CD4-positive, alpha-beta T cell treated with Interleukin-4 for 1 hour (primary cell): ENCODE measurements at places on chromosomes 5 and 9.

DNA sequence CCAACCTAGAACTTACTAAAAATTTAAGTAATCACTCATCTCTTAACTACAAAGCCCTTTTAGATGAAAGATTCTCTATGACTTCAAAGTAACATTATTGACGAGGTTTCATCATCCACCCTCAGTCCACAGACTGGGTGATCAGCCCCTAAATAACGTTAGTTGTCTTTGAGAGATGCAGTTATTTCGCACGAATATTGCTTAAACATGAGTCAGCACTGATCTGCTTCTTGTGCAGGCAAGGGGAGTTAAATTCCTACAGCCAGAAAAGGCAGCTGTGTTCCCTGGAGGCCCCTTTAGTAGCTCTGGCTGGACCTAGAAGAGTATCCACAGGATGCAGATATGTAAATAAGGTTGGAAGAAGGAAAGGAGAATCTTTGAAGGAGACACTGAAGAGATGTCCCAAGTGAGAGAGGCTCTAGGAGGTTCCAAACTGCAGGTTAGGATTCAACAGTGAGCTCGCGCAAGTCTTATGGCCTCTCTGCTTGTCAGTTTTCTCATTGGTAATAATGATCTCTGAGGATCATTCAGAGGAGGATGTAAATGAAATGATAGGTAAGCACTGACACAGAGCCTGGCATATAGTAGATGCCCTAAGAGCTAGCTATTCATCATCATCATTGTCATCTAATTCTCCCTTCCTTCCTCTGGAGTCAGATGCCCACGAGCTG is 122.2 kb upstream of the MAN2A1 start:
- no peak for DNase-seq

- no peak for DNase-seq
These were observed 46.0 kb upstream of the CDKN2B start for GRCh38 chr9:22055090-22055489.

DNA sequence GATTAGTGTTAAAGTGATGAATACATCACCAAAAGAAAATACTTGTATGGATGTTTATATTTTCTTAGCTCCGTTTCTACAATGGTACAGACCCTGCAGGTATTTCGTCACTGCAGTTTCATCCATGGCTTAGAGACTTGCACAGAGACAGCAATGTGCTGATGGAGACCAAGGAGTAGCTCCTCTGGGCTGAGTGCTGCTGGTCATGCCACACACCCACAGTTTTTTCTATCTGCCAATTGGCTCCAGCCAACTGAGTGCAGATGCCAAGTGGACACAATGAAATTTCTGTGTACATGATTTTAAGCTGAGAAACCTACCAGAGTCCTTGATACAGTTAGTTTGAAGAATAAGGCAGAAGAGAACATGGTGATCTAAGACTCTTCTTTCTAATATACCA is 145.9 kb upstream of the ADCY2 start:
- no peak for DNase-seq

- peak; percentile 38 for DNase-seq
These were observed 88.5 kb downstream of the SUSD1 start for GRCh38 chr9:112086627-112087026.

- DNase-seq = peak; percentile 8
These were observed 38.9 kb downstream of the BICD2 start for GRCh38 chr9:92725766-92726165.

GRCh38 chr9:71250581-71250980 is 129.2 kb upstream of the TRPM3 start:
- DNase-seq = no peak

GRCh38 chr5:161410640-161411039 is 135.9 kb downstream of the GABRB2 start:
- DNase-seq = no peak

DNA sequence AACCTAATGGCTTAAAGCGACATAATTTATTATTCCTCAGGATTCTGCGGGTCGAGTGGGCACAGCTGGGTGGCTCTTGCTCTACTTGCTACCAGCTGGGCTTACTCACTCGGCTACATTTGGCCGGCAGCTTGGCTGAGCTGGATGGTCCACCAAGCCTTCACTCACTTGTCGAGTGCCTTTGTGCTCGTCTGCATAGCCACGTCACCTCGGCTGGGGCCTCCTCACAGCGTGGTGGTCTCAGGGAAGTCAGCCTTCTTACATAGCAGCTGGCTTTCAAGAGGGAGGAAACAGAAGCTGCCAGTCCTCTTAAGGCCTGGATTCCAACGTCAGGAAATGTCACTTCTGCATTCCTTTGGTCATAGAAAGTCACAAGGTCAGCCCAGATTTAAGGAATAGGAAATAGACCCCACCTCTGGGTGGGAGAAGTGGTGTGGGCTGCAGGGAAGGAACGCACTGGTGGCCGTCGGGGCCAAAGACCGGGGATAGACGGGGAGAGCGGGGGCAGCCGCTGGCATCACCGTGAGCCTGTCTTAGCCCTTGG is 75.1 kb upstream of the RUFY1 start:
- DNase-seq = no peak

- no peak for DNase-seq
These were observed 8.6 kb upstream of the PSAT1 start for GRCh38 chr9:78288214-78288892.

DNA sequence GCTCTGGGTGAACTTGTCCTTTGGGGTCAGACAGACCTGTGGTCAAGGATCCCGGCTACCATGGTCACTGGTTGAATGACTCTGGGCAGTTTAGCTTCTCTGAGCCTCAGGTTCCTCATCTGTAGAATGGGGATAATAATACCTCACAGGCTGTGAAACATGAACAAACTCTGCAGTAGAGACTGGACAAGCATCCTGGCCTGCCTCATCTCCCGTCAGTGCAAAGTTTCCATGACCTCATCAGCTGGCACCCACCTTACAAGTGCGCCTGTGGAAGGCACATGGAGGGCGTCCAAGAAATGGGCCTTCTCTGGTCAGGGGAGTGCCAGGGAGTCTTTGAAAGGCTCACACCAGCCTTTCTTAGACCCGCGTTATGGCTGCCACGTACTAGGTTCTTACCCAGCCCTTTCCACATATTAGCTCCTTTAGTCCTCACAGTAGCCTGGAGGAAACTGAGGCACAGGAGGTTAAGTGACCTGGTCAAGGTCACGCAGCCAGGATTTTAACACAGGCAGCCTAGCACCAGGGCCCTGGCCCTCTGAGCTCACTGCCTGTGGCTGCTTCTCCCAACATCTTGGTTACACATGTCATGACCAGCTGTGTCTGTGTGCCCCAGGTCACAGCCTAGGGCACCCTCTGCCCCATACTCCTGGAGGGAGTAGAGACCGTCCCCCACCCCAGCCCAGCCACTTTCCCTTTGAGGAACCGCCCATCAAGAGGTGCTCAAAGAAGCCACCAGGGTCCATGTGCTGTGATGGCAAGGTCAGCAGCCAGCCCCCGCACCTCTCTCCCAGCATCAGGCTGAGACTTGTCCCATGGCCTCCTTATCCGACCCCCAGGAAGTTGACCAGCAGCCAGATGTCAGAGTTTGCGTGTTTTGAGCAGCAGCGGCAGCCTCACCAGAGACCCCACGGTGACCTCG is 39.4 kb upstream of the RPL26L1 start:
- no peak for DNase-seq

DNA sequence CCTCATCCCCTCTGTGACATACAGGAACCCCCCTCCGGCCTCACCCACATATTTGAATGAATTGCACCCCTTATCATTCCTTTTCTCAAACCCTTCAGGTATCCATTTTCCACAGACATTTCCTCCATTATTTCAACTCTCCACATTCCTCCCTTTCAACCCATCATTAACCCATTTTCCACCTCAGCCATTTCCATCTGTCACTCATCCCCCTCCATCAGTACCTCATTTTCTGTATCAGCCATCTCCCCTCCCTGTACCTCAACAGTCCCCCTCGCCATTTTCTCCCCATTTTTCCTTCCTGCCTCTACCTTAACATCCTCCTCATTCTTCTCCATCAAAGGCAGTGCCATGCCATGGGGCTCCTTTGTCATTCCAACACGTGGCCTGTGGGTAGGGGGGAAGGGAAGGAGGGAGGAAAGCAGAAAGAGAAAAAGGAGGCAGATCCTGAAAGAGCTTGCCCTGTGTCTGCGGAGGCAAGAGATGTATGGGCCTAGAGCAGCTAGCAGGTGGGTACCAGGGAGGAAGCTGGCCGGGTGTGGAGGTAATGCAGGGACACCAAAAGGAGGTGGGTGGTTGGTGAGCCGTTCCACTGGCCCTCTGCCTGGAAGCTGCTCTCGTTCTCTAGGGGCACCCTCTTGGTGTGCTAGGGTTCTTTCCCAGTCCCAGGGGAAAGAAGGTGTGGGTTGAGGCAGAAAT is 1.5 kb downstream of the DNAJB5 start:
- DNase-seq = no peak

DNA sequence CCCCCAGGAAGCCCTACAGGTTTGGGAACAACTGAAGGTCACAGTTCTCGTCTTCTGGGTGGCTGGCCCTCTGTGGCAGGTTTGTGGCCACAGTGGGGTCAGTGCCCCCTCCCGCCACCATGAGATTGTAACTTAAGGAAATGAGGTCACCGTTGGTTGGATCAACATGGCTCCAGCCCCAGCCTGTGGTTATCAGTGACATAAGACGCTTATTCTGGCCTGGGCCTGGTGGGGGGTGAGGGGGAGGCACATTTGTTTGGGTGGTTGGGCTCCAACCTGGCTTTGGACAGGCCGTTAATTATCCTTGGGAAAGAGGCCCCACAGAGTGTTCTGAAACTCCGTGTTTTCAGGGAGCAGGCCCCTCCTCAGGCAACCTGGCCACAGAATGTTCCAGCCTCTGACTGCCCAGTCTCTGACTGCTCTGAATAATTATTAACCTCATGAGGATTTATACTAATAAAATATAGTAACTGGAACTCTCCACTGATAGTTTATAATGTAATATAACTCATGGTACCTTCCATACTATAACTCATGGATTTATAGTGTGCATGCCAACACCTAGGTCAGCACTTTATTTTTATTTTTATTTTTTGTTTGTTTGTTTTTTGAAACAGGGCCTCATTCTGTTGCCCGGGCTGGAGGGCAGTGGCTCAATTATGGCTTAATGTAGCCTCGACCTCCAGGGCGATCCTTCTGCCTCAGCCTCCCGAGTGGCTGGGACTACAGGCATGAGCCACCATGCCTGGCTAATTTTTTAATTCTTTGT is 58.0 kb upstream of the RPL26L1 start:
- no peak for DNase-seq

GRCh38 chr5:136033234-136033633 is 4.4 kb downstream of the TGFBI start:
- no peak for DNase-seq

DNA sequence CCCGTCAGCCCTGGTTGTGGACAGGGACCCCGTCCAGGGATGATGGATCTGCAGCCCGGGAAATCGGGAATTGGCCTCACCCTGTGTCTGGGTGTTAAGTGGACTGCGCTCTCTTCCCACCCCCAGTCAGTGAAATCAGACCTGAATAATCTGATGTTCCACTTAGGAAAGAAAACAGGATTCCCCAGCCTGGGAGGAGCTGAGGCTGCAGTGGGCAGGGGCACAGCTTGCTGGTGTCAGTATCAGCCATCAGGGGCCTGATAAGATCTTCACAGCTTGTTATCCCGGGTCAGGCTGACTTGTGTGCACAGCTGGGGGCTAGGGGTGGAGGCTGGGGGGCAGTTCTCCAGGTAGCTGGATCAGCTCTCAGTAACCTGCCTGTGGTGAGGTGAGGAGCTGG is 29.1 kb downstream of the LMX1B start:
- no peak for DNase-seq

GRCh38 chr9:128523199-128523925 is 18.8 kb downstream of the GLE1 start:
- DNase-seq = no peak

DNA sequence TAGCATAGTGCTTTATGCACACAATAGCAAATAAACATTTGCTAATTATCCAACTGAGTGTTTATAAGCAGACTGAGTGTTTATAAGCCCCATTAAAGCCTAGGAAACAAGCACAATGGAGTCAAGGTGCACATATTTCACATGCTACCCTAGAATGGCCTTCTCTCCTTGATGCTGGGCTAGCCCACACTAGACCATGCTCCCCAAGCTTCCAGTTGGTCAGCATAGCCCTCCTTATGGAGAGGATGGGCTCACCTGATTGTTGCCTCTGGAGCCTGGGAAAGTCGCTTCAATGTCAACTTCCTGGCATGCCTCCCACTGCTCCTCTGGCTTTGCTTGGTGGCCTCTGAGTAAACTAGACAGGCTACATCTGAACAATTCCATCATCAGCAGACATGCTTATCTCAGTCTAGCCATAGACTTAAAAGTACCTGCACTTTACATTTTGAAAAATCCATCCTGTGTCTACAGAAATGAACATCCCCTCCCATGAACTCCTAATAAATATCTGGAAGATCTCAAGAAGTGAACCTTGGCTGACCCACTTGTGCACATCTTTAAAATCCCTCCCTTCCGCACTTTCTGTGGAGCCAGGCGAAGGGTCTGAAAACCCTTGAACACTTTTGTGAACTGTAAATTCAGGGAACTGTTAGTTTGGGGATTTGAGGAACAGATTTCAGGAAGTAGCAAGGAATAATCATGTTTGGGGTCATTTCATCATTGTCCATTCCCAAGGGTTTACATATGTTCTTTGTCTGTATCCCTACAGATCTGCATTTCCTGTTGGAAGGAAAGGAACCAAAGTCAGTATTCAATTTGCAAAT is 486.6 kb downstream of the ARHGEF28 start:
- no peak for DNase-seq

DNA sequence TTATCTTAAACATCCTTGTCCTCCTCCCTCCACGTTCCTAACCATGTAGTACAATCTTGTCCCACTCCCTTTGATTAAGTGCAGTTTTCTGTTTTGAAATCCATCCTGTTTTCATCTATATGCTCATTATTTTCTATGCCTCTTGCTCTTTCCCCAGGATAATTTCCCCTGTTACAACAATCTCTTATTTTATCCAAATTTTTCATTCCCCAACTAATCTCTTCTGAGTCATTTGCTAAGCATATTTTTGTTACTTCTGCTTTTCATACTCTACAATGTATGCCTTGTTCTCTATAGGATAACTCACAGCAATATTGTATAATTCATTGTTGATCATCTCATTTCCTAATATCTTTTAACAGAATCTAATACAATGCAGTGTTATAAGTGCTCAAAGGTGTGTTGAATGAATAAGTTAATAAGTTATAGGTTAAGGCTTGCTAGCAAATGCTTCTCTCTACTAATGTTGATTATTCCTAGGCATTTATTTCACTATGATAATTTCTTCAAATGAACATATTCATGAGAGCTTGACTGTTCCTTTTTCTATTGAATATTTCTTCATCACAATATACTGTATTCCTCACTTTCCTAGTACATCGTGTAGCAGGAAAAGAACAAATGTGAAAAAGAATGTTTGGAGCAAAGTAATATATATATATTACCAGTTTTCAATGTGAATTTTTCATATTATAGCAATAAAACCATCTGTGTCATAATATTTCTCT is 1.5 kb downstream of the OMD start:
- DNase-seq = no peak

DNA sequence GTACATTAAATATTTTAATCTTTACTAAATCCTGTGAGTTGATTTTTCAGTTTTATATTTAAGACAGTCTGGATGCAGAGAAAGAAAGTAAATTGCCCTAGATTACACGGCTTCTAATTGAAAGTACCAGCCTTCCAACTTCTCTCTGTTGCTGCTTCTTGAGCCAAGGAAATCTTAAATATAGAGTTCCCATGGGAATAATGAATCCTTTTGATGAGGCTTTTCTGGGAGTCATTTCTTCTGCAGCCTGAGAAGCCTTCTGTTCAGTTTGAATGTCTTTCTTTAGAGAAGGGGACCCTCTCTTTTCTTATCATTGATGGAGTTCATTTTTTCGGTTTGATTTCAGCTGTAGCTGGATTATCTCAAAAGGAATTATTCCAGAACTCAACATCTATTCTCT is 317.3 kb upstream of the PTPRD start:
- DNase-seq = no peak
